Karpas-422 (cell line): ENCODE measurements at places on chromosomes 5 and 9.

DNA sequence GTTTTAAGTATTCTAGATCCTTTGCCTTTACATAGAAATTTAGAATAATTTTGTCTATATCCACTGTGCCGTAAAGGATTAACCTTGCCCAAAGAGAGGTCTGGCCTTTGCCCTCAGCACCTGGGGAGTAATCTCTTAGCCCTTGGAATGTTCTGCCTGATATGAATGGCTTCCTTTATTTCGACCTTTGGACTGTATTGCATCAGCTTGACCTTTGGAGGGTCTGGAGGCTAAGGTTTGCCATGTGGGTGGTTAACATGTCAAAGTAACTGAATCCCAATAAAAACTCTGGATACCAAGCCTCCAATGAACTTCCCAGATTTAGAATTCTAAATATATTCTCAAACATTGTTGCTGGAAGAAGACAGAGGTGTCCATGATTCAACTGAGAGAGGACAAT is 54.7 kb downstream of the NR2F1 start:
- no peaks in the 10 kb centered on the region for H3K36me3 ChIP-seq
- H3K27me3 ChIP-seq, result no peaks in the 10 kb centered on the region
- no peak overlapping the region for H3K27ac ChIP-seq

DNA sequence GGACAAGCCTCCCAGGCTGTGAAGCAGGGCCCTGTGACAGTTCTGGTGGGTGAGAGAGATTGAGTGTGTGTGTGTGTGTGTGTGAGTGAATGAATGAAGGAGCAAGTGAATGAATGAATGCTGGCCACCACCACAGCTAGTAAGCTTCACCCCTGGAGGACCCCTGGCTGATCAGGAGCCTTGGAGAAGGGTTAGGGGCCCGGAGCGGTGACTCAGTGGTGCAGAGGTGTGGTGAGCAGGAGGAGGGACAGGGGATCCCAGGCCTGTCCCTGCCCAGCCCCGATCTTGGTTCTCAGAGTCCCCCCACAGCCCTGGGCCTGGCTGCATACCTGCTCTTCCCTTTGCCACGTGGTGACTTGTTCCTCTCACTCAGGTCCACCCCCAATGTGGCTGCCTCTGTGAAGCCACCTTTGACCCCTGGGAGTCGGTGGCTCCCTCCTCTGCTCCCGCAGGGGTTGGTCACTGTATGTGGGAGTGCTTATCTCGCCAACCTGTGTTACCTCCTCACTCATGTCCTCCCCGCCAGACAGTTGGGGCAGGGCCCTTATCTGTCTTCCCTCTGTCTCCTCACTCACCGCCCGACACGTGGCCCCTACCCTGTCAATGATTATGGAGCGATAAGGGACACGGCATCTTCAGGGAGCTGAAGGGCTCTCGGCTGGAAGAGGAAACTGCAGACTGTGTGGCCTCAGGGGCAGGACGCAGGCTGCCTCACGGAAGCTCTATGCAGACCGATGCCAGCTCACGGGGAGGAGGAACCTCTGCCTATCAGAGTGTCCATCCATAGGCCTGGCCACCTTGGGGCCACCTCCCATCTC is 99.9 kb upstream of the PITX1 start:
- no peaks in the 10 kb centered on the region for H3K36me3 ChIP-seq
- H3K4me3 ChIP-seq, result no peak overlapping the region
- no peak for DNase-seq
- no peaks in the 10 kb centered on the region for H3K27me3 ChIP-seq
- peaks cover 42% of the 10 kb centered on the region for H3K4me1 ChIP-seq
- no peak overlapping the region for H3K27ac ChIP-seq

DNA sequence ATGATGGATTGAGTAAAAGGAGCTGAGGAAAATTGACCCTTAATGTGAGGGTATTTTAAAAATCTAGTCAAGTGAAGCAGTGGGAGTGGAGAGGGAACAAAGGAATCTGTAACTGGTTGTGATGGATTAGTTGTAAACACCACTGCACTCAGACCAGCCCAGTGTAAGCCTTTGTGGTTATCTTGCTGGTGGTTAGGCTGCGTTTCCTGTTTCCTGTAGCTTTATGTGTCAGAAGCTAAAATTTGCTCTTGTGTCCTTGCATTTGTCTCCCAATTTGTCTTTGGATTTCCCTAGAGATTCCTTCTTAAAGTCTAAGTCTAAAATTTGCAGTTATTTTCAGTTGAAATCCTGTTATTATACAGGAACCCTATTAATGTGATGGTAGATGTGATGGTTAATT is 6.3 kb downstream of the IFNA21 start:
- H3K36me3 ChIP-seq, result no peaks in the 10 kb centered on the region
- H3K27ac ChIP-seq, result no peak overlapping the region
- H3K4me1 ChIP-seq, result no peaks in the 10 kb centered on the region
- no peak for DNase-seq
- no peaks in the 10 kb centered on the region for H3K27me3 ChIP-seq

GRCh38 chr9:76810377-76810957 is 46.2 kb downstream of the PCA3 start:
- H3K4me1 ChIP-seq, result no peaks in the 10 kb centered on the region
- no peaks in the 10 kb centered on the region for H3K27me3 ChIP-seq
- H3K4me3 ChIP-seq, result no peak overlapping the region
- H3K27ac ChIP-seq, result no peak overlapping the region
- peak; percentile 82 for DNase-seq

DNA sequence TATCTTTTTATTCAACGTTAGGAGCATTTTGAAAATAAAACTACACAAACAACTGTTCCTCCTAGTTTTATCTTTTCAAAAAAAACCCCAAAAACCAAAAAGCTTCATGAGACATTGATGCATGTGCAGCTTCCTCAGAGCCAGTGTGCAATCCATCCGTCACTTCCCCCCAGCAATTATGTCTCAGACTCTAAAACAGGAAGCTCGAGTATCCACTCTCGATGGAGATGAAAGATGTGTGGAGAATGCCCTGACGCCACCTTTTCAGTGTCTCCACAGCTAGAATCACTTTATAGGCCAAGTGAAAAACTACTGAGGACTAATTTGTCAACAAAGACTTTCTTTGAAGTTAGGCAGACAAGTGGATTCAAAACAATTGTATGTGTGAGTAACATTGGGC is 408.9 kb upstream of the SMARCA2 start:
- H3K27me3 ChIP-seq, result no peaks in the 10 kb centered on the region
- no peaks in the 10 kb centered on the region for H3K4me1 ChIP-seq
- H3K4me3 ChIP-seq, result no peak overlapping the region
- H3K27ac ChIP-seq, result no peak overlapping the region

GRCh38 chr5:151204051-151204450 is 19.8 kb downstream of the CCDC69 start:
- H3K4me1 ChIP-seq, result peaks cover 32% of the 10 kb centered on the region
- DNase-seq, result no peak
- H3K27ac ChIP-seq, result peak overlapping the region; percentile 27; the same call in 1 of the 2 replicates
- no peaks in the 10 kb centered on the region for H3K27me3 ChIP-seq

DNA sequence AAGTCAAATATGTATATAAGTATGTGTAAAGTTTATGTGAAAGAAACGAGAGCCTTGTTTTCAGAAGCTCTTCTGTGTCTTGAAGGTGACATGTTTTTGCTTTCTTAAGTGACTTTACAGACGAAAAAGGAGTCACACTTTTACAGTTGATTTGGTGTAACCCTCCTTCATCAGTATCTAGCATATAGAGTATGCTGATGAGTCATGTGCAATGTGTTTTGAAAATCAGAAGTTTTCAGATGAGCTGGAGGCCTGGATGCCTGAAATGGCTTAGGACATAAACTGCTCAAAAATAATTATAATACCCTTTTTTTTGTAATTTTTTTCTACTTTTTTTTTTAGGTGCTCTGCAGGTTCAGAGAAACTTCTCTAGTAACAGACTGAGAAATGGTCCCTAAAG is 209.5 kb downstream of the CD180 start:
- no peak overlapping the region for H3K27ac ChIP-seq
- H3K4me3 ChIP-seq, result no peak overlapping the region
- H3K4me1 ChIP-seq, result peaks cover 39% of the 10 kb centered on the region
- no peak for DNase-seq
- no peaks in the 10 kb centered on the region for H3K27me3 ChIP-seq
- no peaks in the 10 kb centered on the region for H3K36me3 ChIP-seq

DNA sequence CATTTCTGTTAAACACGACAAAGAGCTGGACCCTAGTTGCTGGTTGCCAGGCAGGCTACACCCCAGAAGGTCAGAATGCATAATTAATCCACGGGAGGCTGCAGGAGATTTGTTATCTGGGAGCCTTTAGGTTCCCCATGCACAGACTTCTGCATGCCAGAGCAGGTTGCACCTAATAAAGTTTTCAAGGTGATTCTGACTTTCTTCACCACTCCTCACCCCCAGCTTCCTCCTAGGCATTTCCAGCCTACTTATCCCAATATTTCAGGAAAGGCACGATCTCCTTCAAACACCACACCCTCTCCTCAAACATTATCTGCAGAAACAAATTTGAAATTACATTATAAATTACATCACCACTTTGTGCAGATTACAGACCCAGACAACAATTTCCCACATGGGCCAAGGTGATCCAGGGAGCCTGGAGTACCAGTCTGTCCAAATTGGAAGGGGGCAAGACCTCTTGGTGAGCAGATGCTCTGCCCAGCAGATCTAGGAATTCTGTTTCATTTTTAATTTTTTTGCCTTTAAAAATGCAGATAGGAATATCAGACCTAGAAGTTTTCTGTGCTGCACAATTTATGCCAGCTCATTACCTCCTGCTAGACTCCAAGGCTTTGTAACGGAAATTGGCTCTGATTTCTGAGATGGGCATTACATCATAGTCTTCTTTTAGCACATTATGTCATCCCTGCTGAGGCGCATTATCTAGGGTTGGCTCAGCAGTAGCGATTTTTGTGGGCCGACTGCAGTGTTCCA is 363.4 kb upstream of the SLC30A5 start:
- H3K27me3 ChIP-seq, result no peaks in the 10 kb centered on the region
- no peaks in the 10 kb centered on the region for H3K4me1 ChIP-seq
- no peak for DNase-seq
- H3K27ac ChIP-seq, result no peak overlapping the region
- H3K4me3 ChIP-seq, result no peak overlapping the region
- H3K36me3 ChIP-seq, result no peaks in the 10 kb centered on the region

DNA sequence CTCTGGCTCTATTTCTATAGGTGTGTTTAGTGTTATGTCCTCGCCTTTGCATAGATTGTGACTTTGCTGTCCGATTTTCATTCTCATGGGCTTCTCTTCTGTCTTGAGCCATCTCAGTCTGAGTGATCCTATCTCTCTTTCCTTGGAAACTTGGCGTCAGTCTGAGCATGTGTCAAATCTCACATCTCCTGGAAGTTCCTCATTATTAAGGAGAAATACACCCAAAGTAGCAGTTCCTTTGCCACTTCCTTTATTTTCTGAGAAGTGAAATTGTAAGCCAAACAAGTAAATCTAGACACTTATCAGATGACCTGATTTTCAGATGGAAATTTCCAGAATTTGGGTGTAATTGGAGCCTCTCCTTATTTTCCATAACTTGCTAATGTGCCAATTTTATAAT is 126.9 kb upstream of the ANKH start:
- no peaks in the 10 kb centered on the region for H3K27me3 ChIP-seq
- no peaks in the 10 kb centered on the region for H3K4me1 ChIP-seq
- H3K27ac ChIP-seq, result no peak overlapping the region
- DNase-seq, result no peak

GRCh38 chr9:127313042-127313560 is 48.5 kb downstream of the GARNL3 start:
- H3K36me3 ChIP-seq, result no peaks in the 10 kb centered on the region
- no peaks in the 10 kb centered on the region for H3K27me3 ChIP-seq
- H3K27ac ChIP-seq, result no peak overlapping the region
- H3K4me3 ChIP-seq, result no peak overlapping the region

GRCh38 chr9:1604942-1605560 is 410.1 kb upstream of the SMARCA2 start:
- H3K4me3 ChIP-seq, result no peak overlapping the region
- no peak overlapping the region for H3K27ac ChIP-seq
- H3K27me3 ChIP-seq, result no peaks in the 10 kb centered on the region
- peak; percentile 82 for DNase-seq
- H3K4me1 ChIP-seq, result no peaks in the 10 kb centered on the region

DNA sequence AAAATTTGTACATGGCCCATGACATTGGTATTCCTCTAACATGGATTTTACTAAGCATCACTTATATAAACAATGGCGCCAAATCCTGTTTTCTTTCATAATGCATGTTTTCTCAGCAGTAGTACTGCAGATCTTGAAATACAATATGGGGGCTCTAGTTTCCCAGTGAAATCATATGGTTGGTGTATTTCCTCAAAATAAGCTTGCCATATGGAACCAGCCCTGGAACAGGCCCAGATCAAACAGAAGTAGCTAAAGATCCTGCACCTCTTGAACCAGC is 163.9 kb downstream of the ZNF608 start:
- H3K27ac ChIP-seq, result no peak overlapping the region
- H3K36me3 ChIP-seq, result no peaks in the 10 kb centered on the region
- H3K27me3 ChIP-seq, result no peaks in the 10 kb centered on the region
- H3K4me3 ChIP-seq, result no peak overlapping the region

DNA sequence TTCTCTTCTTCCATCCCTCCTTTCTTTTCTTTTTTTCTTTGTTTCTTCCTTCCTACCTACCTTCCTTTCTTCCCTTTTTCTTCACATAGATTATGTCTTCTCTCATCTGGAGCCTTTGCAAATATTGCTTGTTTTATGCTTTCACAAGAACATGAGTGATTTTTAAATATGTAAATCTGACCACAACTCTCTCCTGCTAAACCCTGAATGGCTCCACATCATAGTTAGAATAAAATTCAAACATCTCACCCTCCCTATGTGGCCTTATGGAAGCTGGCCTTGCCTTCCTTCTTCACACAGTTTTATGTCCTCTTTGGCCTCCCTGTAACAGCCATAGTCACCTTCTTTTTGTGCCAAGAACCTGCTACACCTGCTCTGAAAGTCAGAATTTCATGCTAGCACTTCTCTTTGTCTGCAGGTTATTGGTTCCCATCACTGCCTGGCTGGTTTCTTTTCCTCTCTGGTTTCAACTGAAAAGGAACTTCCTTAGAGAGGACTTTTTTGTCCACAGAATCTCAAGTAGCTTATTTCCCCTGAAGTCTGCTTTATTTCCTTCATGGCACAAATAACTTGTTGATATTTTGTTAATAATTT is 114.3 kb upstream of the TNC start:
- H3K27me3 ChIP-seq, result no peaks in the 10 kb centered on the region
- no peak for DNase-seq
- H3K36me3 ChIP-seq, result no peaks in the 10 kb centered on the region
